Pancreas (tissue), 10 donors: ENCODE measurements at places on chromosomes 12 and 14.

- no peaks in the 10 kb centered on the region for H3K4me1 ChIP-seq
- H3K4me3 ChIP-seq: no peak overlapping the region
Observed at GRCh38 chr14:72311516-72311915, 379.3 kb downstream of the RGS6 start.

DNA sequence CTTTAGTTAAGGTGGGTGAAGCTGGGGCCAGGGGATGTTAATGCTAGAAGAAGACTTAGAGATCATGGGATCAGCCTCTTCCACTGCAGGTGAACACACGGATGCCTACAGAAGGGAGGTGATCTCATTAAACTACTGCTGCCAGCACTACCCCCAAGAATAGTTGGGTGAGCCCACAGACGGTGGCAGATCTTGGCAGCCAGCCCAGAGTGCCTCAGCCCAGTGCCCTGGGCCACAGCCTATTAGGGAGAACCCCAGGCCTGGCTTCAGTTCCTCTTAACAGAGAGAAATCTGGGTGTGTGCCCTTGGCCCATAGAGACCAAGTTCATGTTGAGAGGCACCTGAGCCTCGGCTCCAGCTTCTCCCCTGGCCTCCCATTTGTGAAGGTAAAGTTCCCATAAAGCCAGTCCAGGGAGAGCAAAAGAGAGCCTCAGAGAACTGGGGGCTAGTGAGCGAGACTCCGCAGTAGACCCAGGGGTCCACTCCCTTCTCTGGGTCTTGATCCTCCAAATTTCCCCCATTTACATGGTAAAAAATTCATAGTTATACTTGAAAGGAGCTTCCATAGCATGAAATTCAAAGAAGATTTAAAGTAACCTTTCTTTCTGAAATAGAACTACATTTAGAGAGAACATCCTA lies 125.0 kb upstream of the CCND2 start:
- no peak overlapping the region for H3K4me3 ChIP-seq
- H3K27ac ChIP-seq: no peak overlapping the region
- DNase-seq: no peak
- no peaks in the 10 kb centered on the region for H3K27me3 ChIP-seq
- H3K4me1 ChIP-seq: no peaks in the 10 kb centered on the region

DNA sequence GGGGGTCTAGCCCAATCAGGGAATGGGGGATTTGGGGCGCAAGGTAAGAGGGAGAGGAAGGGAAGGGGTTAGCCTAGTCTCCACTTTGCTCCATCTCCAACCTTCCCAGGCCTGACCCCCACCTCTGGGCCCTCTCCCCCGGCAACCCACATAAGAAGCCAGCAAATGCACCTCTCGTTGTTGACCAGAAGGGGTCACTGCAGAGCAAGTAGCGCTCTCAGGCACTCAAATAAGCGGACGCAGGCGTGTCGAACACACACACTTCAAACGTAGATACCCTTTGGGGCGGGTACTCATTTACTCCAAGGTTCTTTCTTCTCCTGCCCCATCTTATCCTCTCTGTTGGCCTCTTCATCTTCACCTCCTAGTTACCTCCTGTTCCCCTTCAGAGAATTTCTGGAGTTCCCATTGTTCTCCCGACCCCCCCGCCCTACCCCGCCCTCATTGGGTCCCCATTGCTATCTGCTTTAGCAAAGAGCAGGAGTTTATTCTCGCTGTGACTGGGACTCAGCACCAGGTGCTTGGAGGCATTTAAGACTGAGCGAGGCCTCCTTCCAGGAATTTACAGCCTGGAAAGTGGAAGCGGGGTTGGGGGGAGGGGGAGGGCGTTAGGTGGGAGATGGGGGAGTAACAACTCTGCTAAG lies 1.5 kb upstream of the SRRM4 start:
- no peak overlapping the region for H3K4me3 ChIP-seq
- DNase-seq: peak; percentile 53
- H3K36me3 ChIP-seq: no peaks in the 10 kb centered on the region
- H3K27me3 ChIP-seq: peaks cover 13% of the 10 kb centered on the region
- H3K4me1 ChIP-seq: no peaks in the 10 kb centered on the region

DNA sequence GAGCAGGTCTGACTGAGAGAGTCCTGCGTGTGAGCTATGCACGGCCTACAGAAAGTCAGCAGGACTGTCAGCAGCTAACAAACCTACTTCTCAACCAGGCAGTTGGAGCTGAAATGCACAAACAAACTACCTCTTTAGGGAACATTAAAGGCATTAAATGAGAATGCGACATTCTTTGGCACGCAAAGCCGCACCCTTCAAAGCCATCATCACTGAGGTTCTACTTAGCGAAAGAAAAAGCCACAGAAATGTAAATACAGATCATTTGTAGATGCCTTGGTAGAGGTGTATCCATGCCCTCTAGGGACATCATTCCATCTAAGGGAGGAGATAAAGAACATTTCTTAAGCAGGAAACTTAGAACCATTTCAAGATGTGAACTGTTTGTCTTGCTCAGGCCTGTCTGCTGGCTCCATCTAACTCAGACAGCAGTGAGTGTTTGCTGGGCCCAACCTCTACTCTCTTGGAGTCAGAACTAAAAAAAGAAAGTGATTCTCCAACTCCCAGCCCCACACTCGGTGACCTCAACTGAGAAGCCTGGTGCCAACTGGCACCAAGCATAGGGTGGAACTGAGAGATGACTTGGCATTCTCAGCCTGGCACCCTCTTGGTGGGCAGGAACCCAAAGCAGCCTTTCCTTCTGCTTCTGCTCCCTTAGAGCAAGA lies 63.5 kb upstream of the MBIP start:
- H3K36me3 ChIP-seq: no peaks in the 10 kb centered on the region
- DNase-seq: no peak
- H3K27me3 ChIP-seq: no peaks in the 10 kb centered on the region
- no peak overlapping the region for H3K27ac ChIP-seq

GRCh38 chr12:19068137-19068536 lies 61.4 kb upstream of the PLEKHA5 start:
- DNase-seq: no peak
- no peak overlapping the region for H3K27ac ChIP-seq
- H3K4me1 ChIP-seq: peaks cover 33% of the 10 kb centered on the region
- no peaks in the 10 kb centered on the region for H3K36me3 ChIP-seq

DNA sequence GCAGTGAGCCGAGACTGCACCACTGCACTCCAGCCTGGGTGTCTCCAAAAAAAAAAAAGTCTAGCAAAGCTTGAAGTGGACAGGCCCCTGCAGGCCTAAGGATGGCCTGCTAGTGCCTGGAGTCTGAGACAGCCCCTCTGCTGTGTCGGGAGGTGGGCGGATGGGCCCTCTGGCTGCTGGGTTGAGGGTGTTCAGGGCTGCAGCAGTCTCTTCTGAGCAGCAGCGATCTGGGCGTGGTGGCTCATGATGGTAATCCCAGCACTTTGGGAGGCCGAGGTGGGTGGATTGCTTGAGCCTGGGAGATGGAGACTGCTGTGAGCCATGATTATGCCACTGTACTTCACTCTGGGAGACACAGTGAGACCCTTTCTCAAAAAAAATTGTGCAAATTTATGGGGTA lies 57.0 kb downstream of the ADCK1 start:
- no peak overlapping the region for H3K27ac ChIP-seq
- no peak overlapping the region for H3K4me3 ChIP-seq
- H3K27me3 ChIP-seq: no peaks in the 10 kb centered on the region
- no peak for DNase-seq

GRCh38 chr12:71591601-71592000 lies 72.0 kb downstream of the ZFC3H1 start:
- H3K4me3 ChIP-seq: no peak overlapping the region
- H3K4me1 ChIP-seq: no peaks in the 10 kb centered on the region
- H3K27ac ChIP-seq: no peak overlapping the region
- H3K27me3 ChIP-seq: no peaks in the 10 kb centered on the region
- no peaks in the 10 kb centered on the region for H3K36me3 ChIP-seq

DNA sequence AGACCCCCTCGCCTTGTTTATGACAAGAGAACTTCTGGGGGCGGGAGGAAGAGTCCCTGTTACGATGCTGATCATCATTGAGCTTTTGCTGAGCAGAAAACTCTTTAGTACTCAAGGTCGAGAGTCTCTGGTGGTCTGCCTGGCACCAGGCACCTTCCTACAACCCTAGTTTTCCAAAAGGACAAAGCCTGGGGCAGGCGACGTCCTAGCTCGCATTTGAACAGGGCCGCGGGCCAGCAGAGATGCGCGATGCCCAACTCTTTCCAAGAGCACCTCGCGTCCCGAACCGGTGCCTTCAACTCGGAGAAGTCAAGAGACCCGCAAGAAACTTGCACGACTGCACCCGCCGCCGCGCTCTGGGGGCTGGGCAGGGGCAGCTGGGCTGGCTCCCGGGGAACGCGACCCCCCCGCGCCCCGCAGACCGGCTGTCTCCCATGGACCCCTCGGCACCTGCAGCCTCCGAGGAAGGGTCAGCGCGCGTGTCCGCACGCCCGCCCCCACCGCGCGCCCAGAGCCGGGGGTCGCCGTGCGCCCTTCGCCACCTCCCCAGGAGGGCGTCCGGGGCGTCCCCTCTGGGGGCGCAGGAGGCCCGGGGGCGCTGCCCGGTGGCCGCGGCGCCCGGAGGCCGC lies 377 bp upstream of the BCL7A start:
- H3K27me3 ChIP-seq: no peaks in the 10 kb centered on the region
- H3K4me3 ChIP-seq: peak overlapping the region; percentile 57
- peak; percentile 85 for DNase-seq
- H3K4me1 ChIP-seq: peaks cover 14% of the 10 kb centered on the region
- peak overlapping the region; percentile 57 for H3K27ac ChIP-seq

DNA sequence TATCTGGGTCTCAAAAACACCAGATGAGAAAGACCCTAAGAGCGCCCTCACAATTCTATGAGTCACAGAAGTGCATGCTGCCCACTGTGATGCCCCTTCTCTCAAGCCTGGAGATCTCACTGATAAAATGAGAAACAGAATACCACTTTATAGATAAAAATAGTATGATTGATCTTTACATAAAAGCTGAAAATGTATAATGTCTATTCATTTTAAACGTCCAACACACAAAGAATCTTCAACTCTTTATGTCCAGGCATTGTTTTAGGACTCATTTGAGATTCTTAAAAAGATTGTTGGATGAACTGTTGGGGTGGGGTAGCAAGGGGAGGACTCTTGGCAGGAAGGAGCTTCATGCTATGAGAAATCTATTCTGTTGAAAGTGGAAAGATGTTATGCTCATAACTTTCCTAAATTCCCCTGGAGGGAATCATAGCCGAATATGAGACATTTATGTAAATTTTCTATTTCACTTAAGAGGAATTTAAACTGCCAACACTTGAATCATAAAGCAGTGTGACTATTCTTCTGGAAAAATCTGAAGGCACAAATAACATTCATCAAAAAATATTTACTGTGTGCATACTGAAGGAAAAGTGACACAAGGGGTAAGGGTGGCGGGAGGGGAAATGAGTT lies 174.6 kb downstream of the STXBP6 start:
- no peak for DNase-seq
- no peaks in the 10 kb centered on the region for H3K36me3 ChIP-seq
- no peak overlapping the region for H3K4me3 ChIP-seq
- H3K27ac ChIP-seq: peak overlapping the region; percentile 30
- H3K27me3 ChIP-seq: no peaks in the 10 kb centered on the region

DNA sequence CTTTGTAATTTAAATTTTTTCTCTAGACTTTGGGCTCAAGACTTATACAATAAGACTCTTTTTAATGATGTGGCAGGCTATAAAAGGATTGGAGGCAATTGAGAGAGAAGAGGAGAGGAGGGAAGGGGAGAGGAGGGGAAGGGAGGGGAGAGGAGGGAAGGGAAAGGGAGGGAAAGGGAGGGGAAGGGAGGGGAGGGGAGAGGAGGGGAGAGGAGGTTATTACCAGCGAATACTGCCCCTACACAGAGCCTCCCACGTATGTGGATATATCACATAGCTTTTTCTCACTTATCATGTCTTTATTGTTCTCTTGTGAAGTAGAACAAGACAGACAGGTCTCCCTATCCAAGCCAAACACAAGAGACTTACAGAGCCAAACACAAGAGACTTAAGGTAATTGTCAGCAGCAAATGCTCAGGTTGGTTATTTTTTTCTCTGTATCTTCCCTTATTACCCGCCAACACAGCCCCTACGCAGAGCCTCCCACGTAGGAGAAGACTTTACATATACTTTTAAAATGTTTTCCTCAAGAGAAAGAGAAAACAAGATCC lies 63.1 kb downstream of the DRAM1 start:
- H3K27ac ChIP-seq: no peak overlapping the region
- no peaks in the 10 kb centered on the region for H3K36me3 ChIP-seq

GRCh38 chr14:104314251-104314941 lies 176.0 kb downstream of the KIF26A start:
- no peak overlapping the region for H3K27ac ChIP-seq
- no peaks in the 10 kb centered on the region for H3K27me3 ChIP-seq
- no peaks in the 10 kb centered on the region for H3K4me1 ChIP-seq

- no peaks in the 10 kb centered on the region for H3K36me3 ChIP-seq
- no peaks in the 10 kb centered on the region for H3K27me3 ChIP-seq
- no peak for DNase-seq
- no peak overlapping the region for H3K4me3 ChIP-seq
Observed at GRCh38 chr12:109654357-109654756, 59.3 kb upstream of the FAM222A start.

- DNase-seq: no peak
- H3K27me3 ChIP-seq: no peaks in the 10 kb centered on the region
- no peak overlapping the region for H3K27ac ChIP-seq
- H3K36me3 ChIP-seq: no peaks in the 10 kb centered on the region
- H3K4me3 ChIP-seq: no peak overlapping the region
Observed at GRCh38 chr12:111420494-111420893, 14.8 kb downstream of the SH2B3 start.

GRCh38 chr14:70808416-70809224 lies 693 bp downstream of the MAP3K9 start:
- H3K4me1 ChIP-seq: no peaks in the 10 kb centered on the region
- peak overlapping the region; percentile 90 for H3K4me3 ChIP-seq
- no peaks in the 10 kb centered on the region for H3K27me3 ChIP-seq
- H3K27ac ChIP-seq: peak overlapping the region; percentile 79

DNA sequence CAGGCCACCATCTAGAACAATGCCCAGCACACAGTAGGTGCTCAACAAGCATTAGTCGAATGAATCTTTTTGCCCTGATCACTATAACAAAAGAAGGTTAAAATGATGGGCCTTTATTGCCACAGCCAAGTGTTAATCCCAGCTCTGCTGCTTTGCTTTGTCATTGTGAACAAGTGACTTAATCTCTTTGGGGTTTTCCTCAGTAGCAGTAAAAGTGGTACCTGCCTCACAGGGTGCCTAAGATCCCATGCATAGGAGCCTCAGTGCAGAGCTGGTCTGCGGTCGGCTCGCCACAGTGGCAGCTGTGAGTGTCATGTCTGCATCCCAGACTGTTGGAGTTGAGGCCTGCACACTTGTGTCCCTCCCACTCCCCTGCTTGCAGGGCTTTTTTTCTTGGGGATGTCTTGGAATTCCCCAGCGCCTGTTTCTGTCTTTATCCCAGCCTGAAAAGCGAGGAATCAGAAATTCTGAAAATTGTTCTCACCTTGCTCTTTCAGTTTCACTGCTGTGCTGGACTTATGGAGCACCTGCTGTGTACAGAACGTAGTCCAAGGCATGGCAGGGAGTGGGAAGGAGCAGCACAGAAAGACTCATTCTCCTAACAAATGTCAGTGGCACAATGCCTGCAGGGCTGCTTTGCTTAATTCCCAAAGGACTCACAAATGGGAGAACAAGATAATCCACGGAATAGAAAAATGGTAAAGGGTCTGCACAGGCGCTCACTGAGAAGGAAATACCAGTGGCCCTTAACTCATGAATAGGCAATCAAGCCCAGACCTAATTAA lies 90.8 kb downstream of the EML1 start:
- no peaks in the 10 kb centered on the region for H3K27me3 ChIP-seq
- H3K36me3 ChIP-seq: no peaks in the 10 kb centered on the region
- peaks cover 4% of the 10 kb centered on the region for H3K4me1 ChIP-seq
- DNase-seq: no peak
- no peak overlapping the region for H3K27ac ChIP-seq
